ENCODE measurements at places on chromosomes 5 and 9. TPM values are rescaled to one million over a fixed set of nuclear protein-coding genes. Genes with fewer than 3 reads are reported as not detected.
A peak's percentile ranks its signal among the peaks of the same experiment; 100 is the strongest.

GRCh38 chr5:136208916-136209315, 16.0 kb upstream of the SMIM32 start:
- DNase-seq = no peak

- DNase-seq = no peak
Observed at GRCh38 chr9:99154356-99154755, 49.4 kb downstream of the TGFBR1 start.

- DNase-seq = no peak
Observed at GRCh38 chr5:158819840-158820620, 279.7 kb downstream of the EBF1 start.

- DNase-seq = no peak
Observed at GRCh38 chr5:15601274-15601673, 101.3 kb downstream of the FBXL7 start.

DNA sequence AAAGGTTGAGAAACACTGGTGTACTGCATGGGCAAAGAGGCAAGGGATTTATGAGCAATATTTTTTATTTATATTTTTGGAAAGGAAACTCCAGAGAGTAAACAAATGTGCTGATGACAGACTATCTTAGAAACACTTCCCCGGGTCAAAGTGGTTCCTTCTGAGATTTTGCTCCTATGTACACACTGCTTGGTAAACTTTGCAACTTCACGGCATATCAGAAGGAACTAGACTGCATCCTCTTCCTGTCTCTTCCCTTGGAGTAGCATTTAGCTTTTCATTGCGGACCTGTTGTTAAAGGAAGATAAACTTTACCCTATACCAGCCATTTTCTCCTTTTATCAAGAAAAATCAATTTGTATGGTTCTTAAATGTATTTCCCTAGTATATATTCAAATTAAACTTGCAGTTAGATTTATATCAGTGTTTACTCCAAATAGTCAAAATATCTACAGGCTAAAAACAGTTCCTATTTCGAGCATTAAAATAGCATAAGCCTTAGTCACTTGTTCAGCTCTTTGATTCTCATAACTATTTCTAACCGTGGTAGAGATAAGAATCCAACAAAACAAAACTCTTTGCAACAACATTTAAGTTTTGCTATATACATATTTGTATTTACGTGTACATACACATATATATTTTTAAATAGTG, 48.0 kb upstream of the LRRC19 start:
- DNase-seq = no peak

DNA sequence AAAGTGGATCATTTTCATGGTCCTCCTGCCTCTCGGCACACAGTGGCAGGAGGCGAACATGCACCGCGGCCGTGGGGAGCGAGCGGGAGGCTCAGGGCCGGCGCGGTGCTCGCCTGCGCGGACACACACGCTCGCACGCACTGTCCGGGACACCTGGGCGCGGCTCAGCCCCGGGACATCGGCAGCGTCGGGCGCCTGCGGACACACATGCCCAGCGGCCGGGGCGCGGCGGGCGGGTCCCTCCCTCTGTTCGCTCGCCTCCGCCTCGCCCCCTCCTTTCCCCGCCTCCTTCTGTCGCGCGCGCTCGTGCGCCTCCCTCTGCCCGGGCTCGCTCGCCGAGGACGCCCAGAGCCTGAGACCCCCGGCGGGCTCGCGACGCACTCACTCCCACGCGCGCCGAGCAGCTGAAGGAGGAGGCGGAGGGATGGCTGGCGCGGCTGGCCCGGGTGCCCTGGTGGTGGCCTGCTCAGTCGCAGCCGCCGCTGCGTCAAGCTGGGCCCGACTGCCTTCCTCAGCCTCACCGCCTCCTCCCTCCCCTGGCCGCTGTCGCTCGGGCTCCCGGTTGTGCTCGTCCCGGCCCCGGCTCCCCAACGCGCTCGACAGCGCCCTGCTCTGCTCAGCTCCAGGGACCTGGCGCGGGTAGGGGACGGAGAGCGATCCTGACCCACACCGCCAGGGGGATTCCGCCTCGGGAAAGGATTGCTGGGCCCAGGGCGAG, at the start of gene FRMD3:
Gene FRMD3 (minus strand): TSS at position 230 of the 718 bp plus-strand sequence. CDS start 170 bp downstream, at position 60.
- no peak for DNase-seq

GRCh38 chr9:117239428-117239827, 175.4 kb downstream of the ASTN2 start:
- no peak for DNase-seq

GRCh38 chr5:96247097-96247701, 185.8 kb downstream of the PCSK1 start:
- no peak for DNase-seq

GRCh38 chr9:6641961-6642360, 3.6 kb downstream of the GLDC start:
- DNase-seq = no peak

GRCh38 chr9:93447655-93448054, 3.8 kb upstream of the FAM120A start:
- no peak for DNase-seq

- DNase-seq = peak; percentile 81
Observed at GRCh38 chr5:16550316-16550952, 66.4 kb downstream of the RETREG1 start.

GGTA1 gene
- total RNA-seq = not detected

UGCG gene
- 29.5 TPM for total RNA-seq

RAI14 gene
- 52.4 TPM for total RNA-seq

GEMIN5 gene
- 44.4 TPM for total RNA-seq

HAVCR2 gene
- total RNA-seq = not detected

CBY3 gene
- total RNA-seq = not detected

IL5 gene
- total RNA-seq = not detected

Data from K562 (cell line).